ENCODE measurements at places on chromosomes 6 and 20.

DNA sequence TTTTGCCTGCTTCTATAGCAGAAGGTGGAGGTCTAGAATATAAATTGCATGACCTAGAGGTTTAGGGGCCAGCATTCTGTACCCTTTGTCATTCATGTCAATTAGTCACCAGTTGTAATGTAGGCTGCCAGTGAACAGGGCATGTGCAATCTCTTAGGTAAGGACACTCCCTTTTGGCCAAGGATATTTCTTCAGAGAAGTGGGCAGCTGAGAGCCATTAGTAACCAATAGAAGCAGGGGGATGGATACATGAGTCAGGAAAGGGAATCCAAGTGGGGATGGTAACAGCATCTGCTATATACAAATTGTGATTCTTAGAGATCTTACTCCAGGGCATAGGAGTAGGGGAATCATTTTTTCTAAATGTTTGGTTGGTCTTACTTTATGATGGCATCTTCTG, 494.2 kb upstream of the JAG1 start:
- no peak for DNase-seq

DNA sequence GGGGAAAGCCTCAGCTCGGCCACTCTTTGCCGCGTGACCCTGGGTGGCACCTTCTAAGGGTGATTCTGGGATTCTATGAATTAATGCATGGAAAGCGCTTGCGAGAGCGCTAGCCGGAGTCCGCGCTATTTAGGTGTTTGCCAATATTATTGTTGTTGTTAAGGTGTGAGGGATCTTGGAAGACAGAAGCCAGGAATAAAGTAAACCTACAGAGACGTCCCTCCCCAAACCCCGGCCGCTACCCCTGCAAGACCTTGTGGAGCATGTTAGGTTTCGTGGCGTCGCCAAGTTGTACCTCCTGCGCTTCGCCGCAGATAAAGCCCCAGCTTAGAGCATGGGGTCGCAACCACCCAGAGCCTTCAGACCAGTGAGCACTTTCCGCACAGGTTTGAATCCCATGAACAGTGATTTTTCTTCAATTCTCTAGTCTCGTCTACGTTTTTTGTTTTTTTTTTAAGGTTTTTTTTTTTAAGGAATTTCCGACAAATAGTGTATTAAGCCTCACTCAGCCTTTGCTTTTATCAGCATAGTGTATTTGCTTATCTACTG, 16.9 kb upstream of the ZSCAN9 start:
- DNase-seq = no peak

DNA sequence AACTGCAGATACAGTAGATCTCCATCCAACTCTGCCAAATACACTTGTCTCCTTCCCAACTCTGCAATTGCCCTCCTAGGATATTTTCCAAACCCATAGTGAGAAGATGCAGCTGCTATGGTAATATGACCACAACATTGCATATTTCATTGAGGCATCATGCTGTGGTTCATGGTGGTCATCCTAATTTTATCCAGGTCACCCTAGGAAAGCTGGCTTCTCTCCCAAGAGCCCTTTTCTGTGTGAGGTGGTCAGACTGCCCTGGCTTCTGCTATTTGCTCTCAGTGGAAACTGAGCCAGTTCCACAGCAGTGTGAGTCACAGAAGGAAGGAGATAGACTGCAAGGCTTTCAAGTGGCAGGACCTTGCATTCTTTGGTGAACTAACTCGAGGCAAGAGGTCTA, 5.5 kb downstream of the OGFRL1 start:
- peak; percentile 76 for DNase-seq

GRCh38 chr6:150978624-150979023, 113.1 kb downstream of the MTHFD1L start:
- DNase-seq = no peak

DNA sequence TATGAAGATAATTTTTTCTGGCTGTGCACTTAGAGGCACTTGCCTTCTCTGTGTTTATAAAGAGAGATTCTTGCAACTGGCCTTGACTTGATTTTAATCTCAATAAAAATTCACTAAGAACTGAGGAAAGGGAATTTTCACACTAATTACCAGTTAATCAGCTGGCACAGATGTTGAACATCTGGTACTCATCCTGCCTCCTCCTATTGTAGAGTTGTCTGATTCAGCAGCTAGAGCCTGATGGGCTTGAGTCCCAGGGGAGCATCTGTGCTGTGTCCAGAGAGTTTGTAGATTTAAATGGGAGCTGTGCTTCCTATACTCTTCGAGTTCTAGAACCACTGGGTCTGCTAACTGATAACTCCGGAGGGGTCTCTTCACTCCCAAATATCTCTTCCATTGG, 284.4 kb upstream of the RNF24 start:
- DNase-seq = no peak

GRCh38 chr6:105995391-105995865, 90.7 kb upstream of the PRDM1 start:
- DNase-seq = no peak

DNA sequence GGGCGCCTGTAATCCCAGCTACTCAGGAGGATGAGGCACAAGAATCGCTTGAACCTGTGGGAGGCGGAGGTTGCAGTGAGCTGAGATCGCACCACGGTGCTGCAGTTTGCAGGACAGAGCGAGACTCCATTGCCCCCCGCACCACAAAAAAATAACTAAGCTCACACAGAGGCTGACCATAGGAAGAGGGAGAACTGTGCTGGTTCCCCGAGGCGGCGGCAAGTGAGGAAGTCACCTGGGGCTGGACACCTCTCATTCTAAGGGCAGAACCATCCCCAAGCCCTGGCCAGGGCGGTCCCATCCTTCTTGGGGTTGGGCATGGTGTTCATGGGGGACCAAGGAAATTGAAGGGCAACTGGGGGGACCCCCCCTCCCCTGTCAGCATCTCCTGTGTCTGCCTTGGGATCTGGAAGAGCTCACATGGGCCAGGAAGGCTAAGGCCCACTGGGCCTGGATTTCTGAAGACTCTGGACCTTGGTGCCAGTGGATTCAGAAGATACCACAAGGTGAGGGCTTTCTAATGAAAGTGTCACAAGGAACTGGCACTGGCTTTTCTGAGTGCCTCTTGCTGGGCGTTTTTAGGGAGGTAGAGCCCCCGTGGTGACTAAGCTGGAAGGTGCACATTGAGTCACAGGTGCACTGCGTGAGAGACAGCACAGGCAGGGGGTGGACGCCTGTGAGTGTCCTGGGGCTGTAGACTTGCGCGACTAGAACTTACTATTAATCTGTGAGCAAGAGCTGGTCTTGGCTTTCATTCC, 11.5 kb downstream of the IRF4 start:
- DNase-seq = no peak

DNA sequence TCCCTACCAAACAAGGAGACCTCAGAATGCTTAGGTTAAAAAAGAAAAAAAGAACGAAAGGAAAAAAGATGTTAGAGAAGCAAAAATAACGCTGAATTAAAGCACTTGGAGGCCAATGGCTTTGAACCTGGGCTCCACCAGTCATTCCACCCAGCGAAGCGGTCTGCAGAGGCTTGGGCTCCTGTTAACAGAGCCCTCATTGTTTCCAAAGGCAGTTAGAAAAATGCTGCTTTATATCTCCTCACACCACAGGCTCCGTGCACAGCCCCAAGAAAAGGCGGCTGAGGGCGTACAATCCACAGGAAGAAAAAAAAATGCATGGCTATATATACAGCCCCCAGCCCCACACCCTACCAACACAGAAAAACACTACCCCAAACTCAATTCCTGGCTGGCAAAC, 255.9 kb downstream of the FOXC1 start:
- no peak for DNase-seq

GRCh38 chr20:43844778-43845614, 69.7 kb upstream of the TOX2 start:
- DNase-seq = no peak

DNA sequence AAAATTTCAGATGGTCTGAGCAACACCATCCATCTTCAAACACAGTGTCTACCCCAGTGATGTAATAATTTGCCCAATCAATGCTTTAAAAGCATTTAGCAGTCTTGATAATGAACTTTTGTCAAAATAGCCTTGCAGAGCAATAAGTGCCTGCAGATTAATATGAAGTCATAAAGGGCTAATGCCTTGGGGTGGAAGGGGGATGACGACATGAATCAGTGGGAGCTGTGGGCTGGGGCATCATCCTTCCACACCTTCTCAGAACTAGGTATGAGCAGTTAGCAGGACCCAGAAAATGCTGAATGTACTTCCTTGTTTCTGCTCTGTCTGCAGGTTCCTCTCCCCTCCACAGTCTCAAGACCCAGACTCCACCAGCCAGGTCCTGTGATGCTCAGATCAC, 166.2 kb upstream of the MAFB start:
- DNase-seq = no peak

DNA sequence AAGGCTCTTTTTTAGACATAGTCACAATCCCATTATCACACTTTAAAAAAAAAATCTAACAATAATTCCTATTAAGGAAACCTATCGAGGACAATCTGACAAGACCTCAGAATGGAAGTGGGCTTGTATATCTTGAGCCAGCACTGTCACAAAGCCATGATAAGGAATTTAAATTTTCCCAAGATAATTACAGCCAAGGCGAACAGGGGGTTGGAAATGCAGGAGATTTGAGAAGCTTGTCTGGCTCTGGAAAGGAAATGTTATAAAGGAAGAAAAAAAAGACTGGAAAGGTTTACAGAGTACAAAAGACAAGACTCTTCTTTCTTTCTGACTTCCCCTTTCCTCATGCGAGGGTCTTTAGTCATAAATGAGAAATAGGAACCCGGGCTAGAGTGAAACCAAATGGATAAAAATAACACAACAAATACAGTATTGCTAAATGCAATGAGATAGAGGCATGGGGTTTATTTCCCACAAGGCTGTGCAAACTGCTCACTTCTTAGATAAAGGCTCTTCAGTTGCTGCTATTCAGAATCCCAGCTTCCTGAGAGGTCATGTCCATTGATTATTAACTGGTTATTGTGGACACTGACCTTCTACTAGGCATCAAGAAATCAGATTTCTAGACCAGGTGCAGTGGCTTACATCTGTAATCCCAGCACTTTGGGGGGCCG, 13.4 kb upstream of the GHRH start:
- no peak for DNase-seq

DNA sequence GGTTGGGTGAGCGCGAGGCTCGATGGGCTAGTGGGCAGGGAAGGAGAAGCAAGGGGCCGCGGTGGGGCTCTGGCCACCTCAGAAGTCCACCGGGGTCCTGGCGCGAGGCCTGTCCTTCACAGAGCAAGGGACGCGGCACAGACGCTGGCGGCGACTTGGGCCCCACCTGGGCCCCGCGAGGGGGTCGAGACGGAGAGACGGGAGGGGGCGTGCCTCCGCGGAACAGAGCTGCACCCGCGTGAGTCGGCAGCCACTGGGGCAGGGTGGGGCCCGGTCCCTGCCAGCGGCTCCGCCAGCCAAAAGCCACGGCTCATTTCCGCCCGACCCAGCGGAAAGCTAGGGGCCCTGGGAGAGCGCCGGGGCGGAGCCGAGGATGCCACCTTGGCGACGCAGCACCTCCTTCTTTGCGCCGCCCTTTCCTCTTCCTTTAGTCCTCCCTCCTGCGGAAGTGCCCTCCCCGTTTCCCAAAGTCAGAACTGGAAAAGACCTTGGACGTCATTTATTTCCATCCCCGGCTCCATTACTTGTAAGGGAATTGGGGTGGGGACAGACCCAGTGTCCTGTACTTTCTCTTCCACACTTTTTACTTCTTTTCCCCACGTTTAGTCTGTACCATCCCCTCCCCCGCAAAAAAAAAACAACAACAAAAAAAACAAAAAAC, at the start of gene CUL7:
Gene CUL7 (minus strand): TSS at position 307 of the 661 bp plus-strand sequence. CDS start 1,063 bp downstream, outside the sequence.
- DNase-seq = peak; percentile 95

DNA sequence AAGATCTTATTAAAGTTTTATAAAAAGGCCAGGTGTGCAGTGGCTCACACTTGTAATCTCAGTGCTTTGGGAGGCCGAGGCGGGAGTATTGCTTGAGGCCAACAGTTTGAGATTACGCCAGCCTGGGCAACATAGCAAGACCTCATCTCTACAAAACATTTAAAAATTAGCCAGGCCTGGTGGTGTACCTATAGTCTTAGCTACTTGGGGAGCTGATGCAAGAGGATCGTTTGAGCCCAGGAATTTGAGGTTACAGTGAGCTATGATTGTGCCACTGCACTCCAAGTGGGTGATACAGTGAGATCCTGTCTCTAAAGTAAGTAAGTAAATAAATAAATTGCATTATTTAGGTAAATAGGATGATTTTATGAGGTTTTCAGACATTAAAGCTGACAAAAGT, 183.2 kb downstream of the ISM1 start:
- DNase-seq = no peak

DNA sequence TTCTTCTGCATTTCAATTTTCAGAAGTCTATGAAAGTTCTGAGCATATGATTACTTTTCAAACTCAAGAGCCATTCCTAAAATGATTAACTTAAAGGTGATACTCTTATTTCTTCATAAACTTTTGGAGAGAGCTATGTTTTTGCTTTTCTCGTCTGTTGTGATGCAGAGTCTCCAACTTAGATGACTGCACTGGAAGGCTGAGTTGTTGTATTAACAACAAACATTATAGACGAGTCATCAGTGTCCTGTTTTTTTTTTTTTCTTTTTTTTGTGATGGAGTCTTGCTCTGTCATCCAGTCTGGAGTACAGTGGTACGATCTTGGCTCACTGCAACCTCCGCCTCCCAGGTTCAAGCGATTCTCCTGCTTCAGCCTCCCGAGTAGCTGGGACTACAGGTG, 101.9 kb downstream of the CD109 start:
- no peak for DNase-seq

DNA sequence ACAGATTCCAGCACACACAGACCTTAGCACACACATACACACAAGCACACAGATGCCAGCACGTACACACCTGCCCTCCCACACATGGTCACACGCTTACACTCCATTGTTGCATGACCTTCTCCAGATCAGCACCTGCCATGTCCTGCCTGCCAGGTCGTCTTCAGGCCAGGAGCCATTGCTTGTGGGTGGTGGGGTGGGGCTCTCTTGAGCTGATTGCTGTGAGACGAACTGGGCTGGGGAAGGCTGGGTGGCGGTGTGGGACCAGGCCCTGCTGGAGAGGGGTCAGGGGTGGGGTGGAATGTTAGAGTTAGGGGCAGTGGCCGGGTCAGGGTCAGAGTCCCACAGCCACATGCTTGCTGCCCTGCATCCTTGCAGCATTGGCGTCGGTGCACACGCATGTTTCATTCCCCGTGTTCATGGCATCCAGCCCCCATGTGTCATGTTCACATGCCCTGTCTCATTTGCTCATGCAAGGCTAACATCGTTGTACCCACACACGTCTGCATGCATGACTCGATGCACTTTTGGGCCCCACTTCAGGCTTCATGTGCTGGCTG, 6.5 kb upstream of the NPBWR2 start:
- no peak for DNase-seq

GRCh38 chr6:113464536-113464935, 392.6 kb upstream of the MARCKS start:
- DNase-seq = no peak

DNA sequence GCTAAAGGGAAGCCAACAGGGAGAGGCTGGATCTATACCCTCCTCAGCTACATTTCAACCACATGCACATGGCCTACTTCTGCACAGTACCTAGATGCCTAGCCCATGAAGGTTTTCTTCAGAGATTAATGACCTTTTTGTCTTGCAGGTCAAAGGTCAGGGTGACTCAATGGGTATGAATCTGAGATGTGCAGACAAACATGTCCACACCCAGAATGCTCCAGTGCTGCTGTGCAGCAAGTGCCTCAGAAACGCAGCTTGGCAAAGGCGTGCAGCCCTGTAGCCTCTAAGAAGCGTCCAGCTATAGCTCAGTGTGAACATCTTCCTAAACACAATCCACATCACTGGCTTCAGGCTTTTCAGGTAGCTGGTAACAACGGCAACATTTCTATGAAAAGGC, 24.4 kb downstream of the MAP1LC3A start:
- peak; percentile 22 for DNase-seq

- DNase-seq = no peak
Observed at GRCh38 chr6:70176842-70177550, 125.9 kb downstream of the COL9A1 start.
